ENCODE measurements at places on chromosomes 13 and 19.

DNA sequence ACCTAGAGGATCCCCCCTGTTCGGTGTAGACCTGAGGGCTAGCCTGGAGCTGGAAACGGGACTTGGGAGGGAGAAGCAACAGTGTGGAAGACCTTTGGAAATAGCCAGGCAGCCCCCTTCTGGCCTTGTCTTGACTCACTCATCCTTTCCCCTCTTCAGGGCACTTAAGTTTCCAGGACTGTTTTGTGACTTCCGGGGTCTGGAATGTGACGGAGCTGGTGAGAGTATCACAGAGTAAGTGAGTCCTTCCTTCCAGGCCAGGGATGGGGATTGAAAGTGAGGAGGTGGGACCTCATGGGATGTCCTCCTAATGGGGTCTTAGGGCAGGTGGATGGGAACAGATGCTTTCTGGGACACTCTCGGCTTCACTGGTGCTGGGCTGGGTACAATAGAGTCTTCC is 29.4 kb downstream of the LYL1 start:
- H3K4me3 ChIP-seq = no peak overlapping the region
- H3K4me1 ChIP-seq = no peaks in the 10 kb centered on the region
- H3K27ac ChIP-seq = no peak overlapping the region
- DNase-seq = no peak

GRCh38 chr13:89846926-89847585 is 1500.4 kb upstream of the MIR17HG start:
- no peak overlapping the region for H3K27ac ChIP-seq
- H3K36me3 ChIP-seq = no peaks in the 10 kb centered on the region
- no peaks in the 10 kb centered on the region for H3K27me3 ChIP-seq
- H3K4me3 ChIP-seq = no peak overlapping the region
- no peaks in the 10 kb centered on the region for H3K4me1 ChIP-seq

DNA sequence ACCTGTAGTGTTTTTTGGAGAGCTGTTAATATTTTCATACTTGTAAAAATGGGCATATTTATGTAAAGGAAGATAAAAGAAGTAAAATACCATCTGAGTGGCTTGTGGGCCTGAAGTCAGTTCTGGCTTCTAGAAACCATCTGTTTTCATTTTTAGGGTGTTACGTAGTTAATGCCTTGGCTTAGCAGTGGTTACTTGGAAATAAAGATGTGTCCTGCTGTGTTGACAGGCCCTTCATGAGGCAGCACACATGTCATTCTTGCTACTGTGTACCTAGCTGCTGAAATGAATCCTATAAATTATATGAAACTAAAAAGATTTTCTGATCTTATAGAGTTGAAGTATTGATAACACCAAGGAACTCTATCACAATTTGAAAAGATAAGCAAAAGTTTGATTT is 16.0 kb downstream of the ILF3 start:
- DNase-seq = no peak
- no peak overlapping the region for H3K27ac ChIP-seq
- no peak overlapping the region for H3K4me3 ChIP-seq
- no peaks in the 10 kb centered on the region for H3K27me3 ChIP-seq
- H3K36me3 ChIP-seq = peaks cover 63% of the 10 kb centered on the region
- peaks cover 10% of the 10 kb centered on the region for H3K4me1 ChIP-seq

- H3K4me1 ChIP-seq = peaks cover 1% of the 10 kb centered on the region
- H3K36me3 ChIP-seq = peaks cover 73% of the 10 kb centered on the region
- no peak overlapping the region for H3K27ac ChIP-seq
- DNase-seq = no peak
- H3K4me3 ChIP-seq = no peak overlapping the region
These were observed 21.1 kb downstream of the ZNF473 start for GRCh38 chr19:50046649-50047503.

GRCh38 chr19:41968751-41969595 is 9.9 kb upstream of the RABAC1 start:
- no peak overlapping the region for H3K4me3 ChIP-seq
- H3K27ac ChIP-seq = no peak overlapping the region

DNA sequence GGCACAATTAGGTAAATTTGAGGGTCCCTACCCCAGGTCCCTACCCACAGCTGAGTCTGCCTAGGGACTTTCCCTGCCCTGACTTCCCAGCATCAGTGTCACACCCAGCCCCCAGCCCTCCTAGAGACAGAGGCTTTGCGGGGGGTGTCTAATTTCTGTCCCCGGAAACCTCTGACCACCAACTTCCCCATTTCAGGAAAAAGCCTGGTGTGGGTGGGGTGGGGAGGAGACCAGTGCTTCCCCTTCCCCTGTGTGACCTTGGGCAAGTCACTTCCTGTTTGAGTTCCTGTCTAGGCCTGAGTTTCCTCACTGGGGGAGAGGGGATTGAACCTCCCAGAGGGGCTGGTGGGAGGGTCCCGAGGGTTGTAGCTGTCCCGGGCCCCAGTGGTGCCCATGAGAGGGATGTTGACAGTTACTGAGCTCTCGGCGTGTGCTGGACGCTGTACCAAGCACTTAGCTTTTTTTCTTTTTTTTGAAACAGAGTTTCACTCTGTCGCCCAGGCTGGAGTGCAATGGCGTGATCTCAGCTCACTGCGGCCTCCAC is 7.9 kb downstream of the VASP start:
- peaks cover 57% of the 10 kb centered on the region for H3K36me3 ChIP-seq
- peaks cover 37% of the 10 kb centered on the region for H3K4me1 ChIP-seq
- H3K4me3 ChIP-seq = no peak overlapping the region
- DNase-seq = no peak
- peak overlapping the region; percentile 74 for H3K27ac ChIP-seq

DNA sequence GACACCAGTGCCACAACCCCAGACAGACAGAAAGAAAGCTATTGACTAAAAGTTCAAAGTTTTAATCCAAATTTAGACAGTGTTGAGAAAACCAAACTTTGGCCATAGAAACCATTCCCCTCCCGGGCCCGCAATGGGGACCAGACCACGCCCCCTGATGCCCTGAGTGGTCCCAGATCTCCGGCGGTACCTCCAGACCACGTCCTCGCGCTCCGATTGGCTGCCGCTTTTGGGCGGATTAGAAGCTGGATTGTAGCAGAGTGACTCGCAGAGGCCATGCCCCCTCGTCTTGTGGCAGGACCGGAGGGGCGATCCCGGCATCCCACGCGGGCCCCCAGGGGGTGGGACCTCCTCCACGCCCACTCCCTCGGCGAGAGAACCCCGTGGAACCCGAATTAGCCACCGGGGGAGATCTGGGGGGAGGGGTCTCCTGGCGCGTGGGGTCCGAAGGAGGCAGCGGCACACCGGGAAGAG is 797 bp upstream of the HSD17B14 start:
- peak; percentile 68 for DNase-seq
- peak overlapping the region; percentile 83 for H3K4me3 ChIP-seq
- peak overlapping the region; percentile 24 for H3K27ac ChIP-seq
- H3K36me3 ChIP-seq = no peaks in the 10 kb centered on the region
- H3K27me3 ChIP-seq = peaks cover 2% of the 10 kb centered on the region

GRCh38 chr13:113734826-113735125 is 24.2 kb upstream of the TMEM255B start:
- H3K27ac ChIP-seq = no peak overlapping the region
- H3K4me3 ChIP-seq = no peak overlapping the region
- no peak for DNase-seq
- H3K27me3 ChIP-seq = peaks cover 4% of the 10 kb centered on the region
- H3K36me3 ChIP-seq = no peaks in the 10 kb centered on the region
- no peaks in the 10 kb centered on the region for H3K4me1 ChIP-seq

- H3K36me3 ChIP-seq = no peaks in the 10 kb centered on the region
- no peak overlapping the region for H3K4me3 ChIP-seq
- H3K27me3 ChIP-seq = peaks cover 2% of the 10 kb centered on the region
- H3K27ac ChIP-seq = no peak overlapping the region
These were observed 10.6 kb downstream of the FPR2 start for GRCh38 chr19:51771376-51772130.

- H3K4me3 ChIP-seq = no peak overlapping the region
- no peaks in the 10 kb centered on the region for H3K36me3 ChIP-seq
- DNase-seq = no peak
- no peaks in the 10 kb centered on the region for H3K4me1 ChIP-seq
- no peak overlapping the region for H3K27ac ChIP-seq
These were observed 37.5 kb downstream of the POSTN start for GRCh38 chr13:37561031-37561430.

DNA sequence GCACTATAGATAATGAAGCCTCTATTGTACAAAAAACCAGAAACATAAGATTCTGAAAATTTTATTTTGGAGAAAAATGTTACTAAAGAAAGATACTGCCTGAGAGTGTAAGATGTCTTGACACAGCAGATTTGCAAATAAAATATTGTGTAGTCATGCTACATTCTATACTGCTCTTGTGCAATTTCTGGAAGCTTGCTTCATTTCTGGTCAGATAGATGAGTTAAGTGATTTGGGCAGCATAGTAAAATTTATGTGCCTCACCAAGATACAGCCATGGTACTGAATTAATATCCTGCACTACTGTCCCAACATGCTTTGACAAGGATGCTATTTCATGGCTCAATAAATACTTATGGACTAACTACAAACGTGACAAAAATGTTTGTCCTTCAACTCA is 55.1 kb upstream of the STARD13 start:
- H3K27ac ChIP-seq = no peak overlapping the region
- no peaks in the 10 kb centered on the region for H3K36me3 ChIP-seq
- no peak overlapping the region for H3K4me3 ChIP-seq

GRCh38 chr13:42280537-42280936 is 8.6 kb downstream of the AKAP11 start:
- H3K27me3 ChIP-seq = no peaks in the 10 kb centered on the region
- DNase-seq = no peak
- peaks cover 42% of the 10 kb centered on the region for H3K36me3 ChIP-seq
- H3K27ac ChIP-seq = no peak overlapping the region
- H3K4me1 ChIP-seq = peaks cover 40% of the 10 kb centered on the region

- no peak for DNase-seq
- peaks cover 17% of the 10 kb centered on the region for H3K4me1 ChIP-seq
- peaks cover 25% of the 10 kb centered on the region for H3K36me3 ChIP-seq
- no peaks in the 10 kb centered on the region for H3K27me3 ChIP-seq
- peak overlapping the region; percentile 22 for H3K4me3 ChIP-seq
These were observed 4.9 kb downstream of the CSNK1G2 start for GRCh38 chr19:1945899-1946298.

GRCh38 chr13:43737392-43737923 is 49.3 kb downstream of the ENOX1 start:
- no peak overlapping the region for H3K27ac ChIP-seq
- no peaks in the 10 kb centered on the region for H3K36me3 ChIP-seq
- DNase-seq = no peak
- no peak overlapping the region for H3K4me3 ChIP-seq
- H3K4me1 ChIP-seq = no peaks in the 10 kb centered on the region

DNA sequence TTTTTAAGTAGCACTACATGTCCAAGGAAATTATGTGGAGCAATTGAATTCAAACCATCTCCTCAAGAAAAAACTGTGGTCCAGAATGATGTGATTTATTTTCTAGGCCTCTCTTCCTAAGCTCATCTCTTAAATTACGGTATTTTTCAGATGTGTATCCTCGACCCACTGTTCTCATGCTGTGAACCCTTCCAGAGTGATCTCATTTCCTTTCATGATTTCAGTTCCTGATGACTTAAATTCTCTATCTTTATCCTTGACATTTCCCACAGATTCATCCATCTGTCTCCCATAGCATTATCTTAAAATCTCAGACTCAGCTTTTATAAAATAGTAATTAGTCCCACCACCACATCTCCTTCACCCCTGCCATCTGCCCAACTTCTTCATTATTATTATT is 117.6 kb upstream of the SPRY2 start:
- H3K27me3 ChIP-seq = no peaks in the 10 kb centered on the region
- no peak for DNase-seq
- H3K27ac ChIP-seq = no peak overlapping the region
- H3K36me3 ChIP-seq = no peaks in the 10 kb centered on the region
